Immature natural killer cell (primary cell): ENCODE measurements at places on chromosomes 7 and 10. TPM values are rescaled to one million over a fixed set of nuclear protein-coding genes. Genes with fewer than 3 reads are reported as not detected.

DNA sequence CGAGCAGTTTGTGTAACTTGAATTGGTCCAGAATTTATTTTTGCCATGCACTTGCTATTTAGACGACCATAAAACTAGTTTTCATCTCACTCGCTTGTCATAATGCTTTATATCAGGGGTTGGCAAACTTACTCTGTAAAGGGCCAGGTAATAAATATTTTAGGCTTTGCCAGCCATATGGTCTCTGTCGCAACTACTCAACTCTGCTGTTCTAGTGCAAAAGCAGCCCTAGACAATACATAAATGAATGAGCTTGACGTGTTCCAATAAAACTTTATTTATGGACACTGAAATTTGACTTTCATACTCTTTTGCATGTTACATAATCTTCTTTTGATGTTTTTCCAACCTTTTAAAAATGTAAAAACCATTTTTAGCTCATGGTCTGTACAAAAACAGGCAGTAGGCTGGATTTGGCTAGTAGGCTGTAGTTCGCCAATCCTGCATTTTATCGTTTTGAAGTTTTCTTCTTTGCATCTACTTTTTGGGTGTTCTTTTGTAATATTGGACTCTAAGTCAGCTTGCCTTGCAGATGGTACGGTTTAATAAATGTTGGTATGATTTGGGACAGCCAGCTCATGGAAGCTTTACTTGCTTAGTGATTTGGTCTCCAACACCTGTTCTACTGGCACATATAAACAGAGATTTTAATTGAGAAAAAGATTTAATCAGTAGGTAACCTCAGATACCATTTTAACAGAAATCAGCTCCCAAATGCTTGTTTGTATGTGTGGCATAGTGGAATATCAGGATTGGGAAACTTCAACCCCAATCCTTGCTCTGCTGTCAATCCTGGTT, 25.6 kb downstream of the SND1 start:
- no peak for DNase-seq

DNA sequence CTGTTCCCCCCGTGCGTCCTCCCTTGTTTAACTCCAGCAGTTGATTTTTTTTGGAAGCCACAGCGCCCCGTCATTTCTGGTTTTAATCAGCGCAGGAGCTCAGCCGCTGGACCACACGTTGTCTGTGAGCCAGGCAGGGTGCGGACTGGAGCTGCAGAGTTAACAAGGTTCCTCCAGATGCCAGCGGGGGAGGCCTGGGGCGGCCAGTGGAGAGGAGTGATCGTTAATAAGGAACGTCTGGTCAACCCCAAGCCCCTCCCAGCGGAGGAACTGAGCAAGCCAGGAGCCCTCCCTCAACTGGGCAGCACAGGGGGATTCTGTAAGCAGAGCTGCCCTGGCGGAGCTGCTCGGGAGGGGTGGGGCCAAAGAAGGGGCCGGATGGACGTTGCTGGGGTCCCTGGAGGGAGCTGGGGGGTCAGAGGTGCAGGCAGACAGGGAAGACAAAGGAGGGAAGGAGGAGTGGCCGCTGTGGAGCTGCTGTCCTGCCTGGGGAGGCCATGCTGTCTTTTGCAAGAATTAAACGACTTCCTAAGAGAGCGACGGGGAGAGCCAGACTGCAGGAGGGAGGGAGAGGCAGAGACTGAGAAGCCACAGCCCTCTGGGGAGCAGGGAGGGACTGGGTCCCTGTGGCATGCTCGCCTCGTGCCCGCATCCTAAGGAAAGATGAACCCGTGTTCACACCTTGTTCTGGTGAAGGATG, 537.1 kb upstream of the FOXK1 start:
- no peak for DNase-seq

- DNase-seq, result no peak
Measured at GRCh38 chr7:18905316-18905943, 212.0 kb downstream of the TWIST1 start.

- no peak for DNase-seq
Measured at GRCh38 chr10:77711683-77712049, 74.1 kb upstream of the KCNMA1 start.

GRCh38 chr7:11155883-11156282, 182.2 kb downstream of the PHF14 start:
- DNase-seq, result no peak

GRCh38 chr10:122286867-122287266, 15.8 kb downstream of the BTBD16 start:
- no peak for DNase-seq

DNA sequence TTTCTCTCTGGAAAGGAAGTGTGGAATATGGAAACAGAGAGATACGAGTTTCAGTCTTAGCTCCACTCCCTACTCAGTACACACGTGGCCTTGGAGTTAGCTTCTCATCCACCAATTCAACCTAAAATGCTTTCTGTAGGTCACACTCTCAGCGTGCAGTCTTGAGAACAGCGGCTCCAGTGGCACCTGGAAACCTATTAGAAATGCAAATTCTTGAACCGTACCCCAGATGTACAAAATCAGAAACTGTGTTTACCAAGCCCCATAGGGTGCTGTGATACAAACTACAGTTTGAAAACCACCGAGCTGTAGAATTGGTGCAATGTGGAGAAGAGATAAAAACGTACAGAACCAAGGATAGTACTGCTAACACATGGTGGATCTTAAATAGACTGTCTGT, 91.1 kb upstream of the SP4 start:
- no peak for DNase-seq

- no peak for DNase-seq
Measured at GRCh38 chr7:97871659-97872024, 566 bp downstream of the ASNS start.

GRCh38 chr7:151089893-151090730, 3.8 kb downstream of the AGAP3 start:
- no peak for DNase-seq

DNA sequence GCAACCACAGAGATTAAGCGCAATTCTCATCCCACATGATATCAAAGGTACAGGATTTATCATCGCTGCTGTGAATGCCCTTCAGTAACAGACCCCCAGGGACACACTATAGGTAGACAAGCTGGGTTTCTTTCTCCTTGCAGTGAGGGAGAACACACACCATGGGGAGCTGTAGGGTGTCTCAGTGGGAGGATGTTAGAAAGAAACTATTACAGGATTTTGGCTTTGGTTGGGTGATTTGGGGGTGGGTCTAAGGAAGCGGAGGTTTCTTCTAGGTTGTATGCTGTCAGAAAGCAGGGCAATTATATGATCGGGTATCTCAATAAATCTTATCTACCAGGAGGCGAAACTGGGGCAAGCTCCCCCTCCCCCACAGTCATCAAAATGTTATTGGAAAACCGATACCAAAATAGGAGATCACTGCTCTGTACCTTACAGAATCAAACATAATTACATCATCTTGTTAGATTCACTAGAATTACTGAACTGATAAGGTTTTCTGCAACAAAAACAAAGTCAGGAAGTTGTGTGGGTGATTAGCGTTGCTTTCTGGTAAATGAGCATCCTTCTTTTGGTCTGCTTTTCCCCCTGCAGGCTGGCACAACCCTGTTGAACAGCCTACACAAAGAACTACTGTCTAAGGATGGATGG, 209.7 kb downstream of the TEX36 start:
- DNase-seq, result no peak

GRCh38 chr7:128115336-128115820, 84.1 kb upstream of the LRRC4 start:
- DNase-seq, result no peak

- DNase-seq, result no peak
Measured at GRCh38 chr10:77062381-77062780, 575.2 kb downstream of the KCNMA1 start.

DNA sequence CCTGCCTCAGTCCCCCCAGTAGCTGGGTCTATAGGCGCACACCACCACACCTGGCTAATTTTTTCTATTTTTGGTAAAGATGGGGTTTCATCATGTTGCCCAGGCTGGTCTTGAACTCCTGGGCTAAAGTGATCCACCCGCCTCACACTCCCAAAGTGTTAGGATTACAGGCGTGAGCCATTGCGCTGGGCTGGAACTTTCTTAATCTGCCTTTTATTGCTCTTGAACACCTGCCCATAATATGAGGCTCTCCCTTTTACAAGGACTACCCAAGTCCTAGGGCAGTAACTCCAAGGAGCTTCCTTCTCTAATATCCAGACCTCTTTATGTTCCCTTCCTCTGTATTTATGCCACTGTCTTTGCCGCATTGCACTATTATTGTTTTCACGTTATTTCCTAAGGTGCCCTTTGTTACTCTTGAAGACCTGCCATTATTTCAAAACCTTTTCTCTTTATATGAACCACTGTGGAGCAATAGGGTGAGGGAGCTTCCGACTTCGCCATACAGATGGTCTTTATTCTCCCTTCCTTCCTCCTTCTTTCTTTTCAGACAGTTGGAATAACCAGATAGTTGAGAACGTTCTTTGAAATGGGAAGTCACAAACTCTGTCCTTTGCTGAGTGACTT, 36.3 kb upstream of the TCF7L2 start:
- no peak for DNase-seq

DNA sequence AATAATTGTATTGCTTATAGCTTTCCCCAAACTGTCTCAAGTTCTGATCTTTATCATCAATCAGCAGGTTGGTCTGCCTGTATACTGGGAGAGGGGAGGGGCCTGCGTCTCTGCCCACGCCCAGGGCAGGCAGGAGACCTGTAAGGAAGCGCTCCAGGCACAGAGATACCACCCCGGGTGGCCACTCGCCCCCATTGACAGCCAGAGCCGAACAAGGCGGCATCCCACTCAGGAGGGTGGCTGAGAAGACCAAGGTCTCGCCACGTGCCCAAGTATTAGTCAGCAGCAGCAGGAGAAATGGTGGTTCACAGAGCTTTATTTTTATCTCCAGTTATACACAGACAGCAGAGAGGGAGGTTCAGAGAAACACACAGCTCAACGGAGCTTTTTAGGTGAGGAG, 7.2 kb downstream of the STK32C start:
- DNase-seq, result no peak

GRCh38 chr7:37984750-37985390, 64.4 kb downstream of the EPDR1 start:
- DNase-seq, result no peak

GRCh38 chr10:100858747-100859483, 53.8 kb upstream of the SLF2 start:
- no peak for DNase-seq

- DNase-seq, result no peak
Measured at GRCh38 chr10:101055411-101055810, 6.4 kb upstream of the KAZALD1 start.

DNA sequence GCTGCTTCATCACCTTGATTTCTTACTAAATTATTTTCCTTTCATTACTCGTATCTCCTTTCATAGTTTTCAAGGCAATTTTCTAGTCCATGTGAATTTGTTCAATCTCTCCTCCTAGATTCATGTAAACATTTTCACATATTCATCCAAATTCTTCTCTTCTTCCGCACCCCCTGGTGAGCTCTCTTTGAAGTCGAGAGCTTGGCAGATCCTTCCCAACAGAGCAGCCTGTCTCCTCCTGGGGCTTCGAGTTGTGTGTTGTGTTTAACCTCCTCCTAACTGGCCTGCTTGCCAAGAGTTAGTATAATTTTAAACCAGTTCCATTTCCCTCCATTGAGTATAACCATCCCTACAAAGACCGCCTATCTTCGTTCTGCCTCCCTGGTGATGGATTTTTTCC, 272.4 kb upstream of the CELF2 start:
- DNase-seq, result no peak

DNA sequence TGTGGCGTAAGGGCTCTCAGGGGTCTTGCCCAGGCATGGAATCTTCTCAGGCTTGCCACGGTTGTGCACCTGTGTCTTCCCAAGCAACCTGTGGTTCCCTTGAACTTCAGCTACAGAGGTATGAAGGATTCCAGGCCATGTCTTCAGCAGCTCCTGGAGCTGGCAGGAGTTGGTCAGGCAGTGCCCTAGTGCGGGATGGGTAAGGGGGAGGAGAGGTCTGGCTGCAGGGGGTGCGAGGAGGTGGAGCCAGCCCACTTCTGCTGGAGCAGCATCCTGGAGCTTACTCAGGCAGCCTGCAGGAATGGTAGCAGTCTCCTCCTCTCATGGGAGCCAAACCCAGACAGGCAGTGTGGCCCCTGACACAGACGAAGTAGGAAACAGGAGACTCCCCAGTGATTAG, 3.8 kb upstream of the TRIL start:
- no peak for DNase-seq

DNA sequence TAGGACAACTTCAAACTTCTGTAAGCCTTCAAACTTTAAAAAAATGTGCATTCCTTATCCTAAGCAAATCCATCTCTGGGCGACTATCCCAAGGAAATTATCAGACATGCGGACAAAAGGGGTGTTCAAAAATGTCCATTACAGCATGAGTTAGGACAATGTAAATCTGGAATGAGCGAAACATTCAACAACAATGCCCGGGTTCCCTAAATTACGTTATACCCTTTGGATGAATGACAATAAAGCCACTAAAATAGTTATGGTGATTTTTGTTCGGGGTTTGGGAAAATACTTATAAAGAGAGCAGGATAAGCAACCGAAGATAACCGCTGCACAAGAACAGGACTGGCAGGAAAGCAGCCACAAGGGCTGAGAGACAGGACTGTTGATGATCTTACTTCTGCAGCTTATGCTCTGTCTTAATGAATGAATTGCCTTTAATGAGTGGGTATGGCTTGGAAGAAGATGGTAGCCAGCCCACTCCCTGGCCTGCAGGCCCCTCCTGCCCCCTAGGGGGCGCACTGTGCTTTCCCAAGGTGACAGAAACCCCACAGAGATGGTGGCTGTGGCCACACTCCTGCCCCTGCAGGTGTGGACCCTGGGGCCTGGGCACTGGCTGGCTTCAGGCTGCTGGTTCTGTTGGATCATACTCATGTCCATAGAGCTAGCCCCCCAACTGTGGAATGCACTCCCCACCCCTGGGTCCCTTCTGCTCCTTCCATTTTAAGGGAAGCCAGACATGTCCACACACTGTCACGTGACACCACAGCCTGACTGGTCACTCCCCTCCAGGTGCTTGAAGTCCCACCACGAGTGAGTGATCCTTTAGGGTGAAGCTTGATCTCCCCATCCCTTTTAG, 45.0 kb downstream of the ZCCHC24 start:
- peak; percentile 41 for DNase-seq

GRCh38 chr10:60967854-60968484, 24.0 kb upstream of the RHOBTB1 start:
- no peak for DNase-seq

Gene GRID2IP
- polyA plus RNA-seq, result 0.21 TPM

Gene ARMC3
- polyA plus RNA-seq, result 0.32 TPM

Gene ATG9B
- 5.7 TPM for polyA plus RNA-seq

Gene PIK3AP1
- polyA plus RNA-seq, result 98.3 TPM

Gene CDK1
- 8.3 TPM for polyA plus RNA-seq

Gene CAMK1D
- 5.3 TPM for polyA plus RNA-seq

Gene ASZ1
- polyA plus RNA-seq, result not detected
